ENCODE measurements at places on chromosomes 16 and 17.
A peak's percentile ranks its signal among the peaks of the same experiment; 100 is the strongest.

DNA sequence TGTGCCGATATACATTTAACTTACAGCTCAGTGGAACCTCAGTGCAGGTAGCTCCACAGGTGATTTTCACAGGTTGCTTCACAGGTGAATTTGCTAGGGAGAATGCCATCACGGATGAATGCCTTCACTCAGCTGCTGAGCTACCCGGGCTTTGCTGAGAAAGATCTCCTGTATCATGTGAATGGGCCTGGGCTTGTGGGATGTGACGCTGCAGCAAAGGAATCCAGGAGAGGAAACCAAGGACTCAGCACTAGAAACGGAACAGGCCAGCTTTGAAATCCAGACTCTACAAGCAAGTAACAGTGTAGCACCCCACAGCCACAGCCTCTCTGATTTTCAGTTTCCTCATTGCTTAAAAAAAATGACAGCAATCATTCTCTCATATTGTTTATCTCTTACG lies 271.4 kb upstream of the MAF start:
- DNase-seq: no peak

GRCh38 chr16:79369796-79370195 lies 230.7 kb downstream of the MAF start:
- DNase-seq: no peak

DNA sequence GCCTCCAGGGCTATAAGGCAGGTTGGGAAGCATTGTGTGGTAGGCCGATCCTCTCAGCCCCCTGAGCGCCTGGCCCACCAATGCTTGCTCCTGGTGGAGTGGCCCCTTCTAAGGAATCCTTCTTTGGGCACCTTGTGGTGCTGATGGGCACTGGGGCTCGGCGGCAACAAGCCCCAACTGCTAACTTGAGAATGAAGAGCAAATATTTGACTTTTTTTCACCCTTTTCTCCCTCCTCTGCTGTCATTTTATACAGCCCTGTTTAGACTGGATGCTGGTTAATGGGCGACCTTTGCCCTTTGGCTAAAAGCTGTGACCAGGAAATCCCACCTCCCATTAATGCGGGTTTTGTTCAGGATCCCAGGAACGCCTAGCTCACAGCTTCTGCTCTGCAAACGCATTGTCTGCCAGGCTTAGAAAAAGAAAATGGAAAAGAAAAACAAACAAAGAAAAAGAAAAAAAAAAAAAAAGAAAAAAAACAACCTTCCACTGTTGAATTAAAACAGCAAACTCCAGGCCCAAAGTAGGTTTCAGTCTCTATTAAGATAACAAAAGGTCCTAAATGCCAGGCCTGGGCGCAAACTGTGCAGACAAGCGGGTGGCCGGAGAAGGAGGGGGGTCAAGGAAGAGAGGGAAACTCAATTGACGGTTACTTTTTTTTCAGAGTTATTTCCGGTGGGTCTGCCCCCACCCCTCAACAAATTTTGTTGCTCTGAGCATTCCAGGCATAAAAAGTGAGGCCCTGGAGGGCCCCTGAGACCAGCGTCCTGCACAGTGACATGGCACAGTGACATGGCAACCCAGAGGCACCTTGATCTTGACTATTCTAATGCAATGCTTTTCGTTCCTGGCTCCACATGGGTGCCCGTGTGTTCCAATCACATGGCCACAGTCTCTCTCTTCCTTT lies 301.4 kb downstream of the MAF start:
- DNase-seq: no peak

- no peak for DNase-seq
These were observed 369.2 kb downstream of the CDH13 start for GRCh38 chr16:82995924-82996441.

- DNase-seq: no peak
These were observed 9.6 kb downstream of the EMC6 start for GRCh38 chr17:3678095-3678820.

DNA sequence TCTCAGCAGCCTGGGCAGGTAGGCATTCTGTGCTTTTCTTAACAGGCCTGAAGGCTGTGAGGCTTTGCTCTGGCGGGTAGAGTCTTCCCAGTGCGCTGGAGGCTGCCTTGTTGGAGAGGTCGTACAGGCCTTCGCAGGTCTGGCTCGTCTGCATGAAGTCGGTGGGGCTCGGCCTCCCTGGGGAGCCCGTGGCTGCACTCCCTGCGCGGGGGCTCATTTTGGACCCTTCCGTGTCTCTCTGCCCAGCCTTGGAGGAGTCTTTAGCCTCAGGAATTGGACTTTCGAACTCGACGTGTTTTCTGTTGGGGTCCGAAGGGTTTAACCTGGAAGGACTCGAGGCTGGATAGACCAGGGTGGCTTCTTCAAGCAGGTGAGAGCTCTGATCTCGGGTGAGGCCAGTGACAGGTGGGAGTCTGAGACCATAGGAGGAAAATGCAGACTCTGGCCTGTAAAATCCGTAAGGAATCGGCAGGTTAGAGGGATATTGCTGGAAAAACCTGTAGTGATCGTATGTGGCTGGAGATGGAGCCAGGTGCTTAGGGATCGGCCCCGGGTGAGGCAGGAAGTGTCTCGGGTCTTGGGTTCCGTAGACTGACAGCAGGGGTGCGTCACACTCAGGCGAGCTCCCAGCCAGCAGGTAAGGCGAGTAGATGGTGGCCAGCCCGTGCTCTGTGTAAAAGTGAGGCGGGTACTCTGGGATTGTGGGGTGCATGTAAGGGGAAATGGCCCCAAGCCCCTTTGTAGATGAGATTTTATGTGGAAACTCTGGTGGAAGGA lies 8.6 kb downstream of the ZNF750 start:
- DNase-seq: no peak

DNA sequence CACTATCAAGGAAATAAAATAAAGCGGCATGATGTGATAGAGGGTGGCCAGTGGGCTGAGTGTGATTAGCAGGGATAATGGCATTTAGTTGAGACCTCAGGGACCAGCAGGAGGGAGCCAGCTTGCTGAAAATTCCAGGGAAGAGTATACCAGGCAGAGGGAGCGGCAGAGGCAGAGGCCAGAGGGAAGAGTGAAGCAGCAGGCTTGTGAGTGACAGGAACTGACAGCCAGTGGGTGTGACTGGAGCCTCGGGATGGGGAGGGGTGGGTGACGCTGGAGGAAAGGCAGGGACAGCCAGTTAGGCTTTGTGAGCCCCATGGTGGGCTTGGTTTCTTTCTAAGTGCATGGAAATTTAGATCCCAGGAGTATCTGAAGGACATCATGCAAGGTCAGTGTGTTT lies 209.7 kb upstream of the CACNG3 start:
- no peak for DNase-seq

GRCh38 chr16:65229191-65229662 lies 107.4 kb upstream of the CDH11 start:
- DNase-seq: no peak

- peak; percentile 65 for DNase-seq
These were observed at the start of gene CAVIN1 for GRCh38 chr17:42422958-42423712. CAVIN1 (minus strand) TSS chr17:42423256; CDS start chr17:42423097, 159 bp downstream.

- DNase-seq: no peak
These were observed 13.8 kb downstream of the SMIM5 start for GRCh38 chr17:75647061-75647460.

DNA sequence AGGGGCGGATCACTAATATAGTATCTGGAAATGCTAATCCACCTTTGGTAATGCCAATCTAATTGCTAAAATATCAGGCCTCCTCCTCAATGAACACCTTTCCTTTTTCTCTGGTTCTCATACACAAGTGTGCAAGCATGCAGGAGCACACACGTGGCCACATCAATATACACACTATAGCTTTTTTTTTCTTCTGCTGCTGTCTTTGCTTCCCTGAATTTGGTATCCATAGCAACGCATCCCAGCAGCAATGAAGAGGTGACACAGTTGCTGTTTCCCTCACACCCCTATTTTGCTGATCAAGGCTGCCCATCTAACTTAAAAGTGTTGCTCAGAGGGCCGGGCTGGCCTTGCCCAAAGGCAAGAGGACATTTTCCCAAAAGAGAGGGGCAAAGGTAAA lies 15.4 kb downstream of the NOG start:
- no peak for DNase-seq

GRCh38 chr17:58394534-58395223 lies 22.7 kb downstream of the RNF43 start:
- DNase-seq: no peak

- DNase-seq: no peak
These were observed 13.9 kb upstream of the WNT3 start for GRCh38 chr17:46832331-46832821.

GRCh38 chr17:42843358-42843934 lies 934 bp upstream of the AOC2 start:
- DNase-seq: peak; percentile 80

DNA sequence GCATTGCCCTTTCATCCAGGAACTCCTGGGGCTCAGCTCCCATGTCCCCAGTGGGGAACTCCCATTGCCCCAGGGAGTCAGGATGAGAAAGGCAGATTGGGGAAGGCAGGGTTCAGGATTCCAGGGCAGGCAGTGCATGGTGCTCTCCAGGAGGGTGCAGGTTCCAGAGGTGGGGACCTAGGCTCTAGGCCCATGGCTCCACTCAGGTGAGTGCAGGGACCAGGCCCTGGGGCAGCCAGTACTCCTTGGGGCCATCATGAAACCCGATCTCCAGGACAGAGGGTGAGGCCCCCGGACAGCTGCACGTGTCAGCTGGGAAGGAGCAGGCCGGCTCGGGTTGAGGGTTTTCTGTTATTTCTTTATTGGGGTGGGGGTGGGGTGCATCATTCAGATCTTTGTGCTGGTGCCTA lies 1.3 kb upstream of the MTSS2 start:
- DNase-seq: no peak

DNA sequence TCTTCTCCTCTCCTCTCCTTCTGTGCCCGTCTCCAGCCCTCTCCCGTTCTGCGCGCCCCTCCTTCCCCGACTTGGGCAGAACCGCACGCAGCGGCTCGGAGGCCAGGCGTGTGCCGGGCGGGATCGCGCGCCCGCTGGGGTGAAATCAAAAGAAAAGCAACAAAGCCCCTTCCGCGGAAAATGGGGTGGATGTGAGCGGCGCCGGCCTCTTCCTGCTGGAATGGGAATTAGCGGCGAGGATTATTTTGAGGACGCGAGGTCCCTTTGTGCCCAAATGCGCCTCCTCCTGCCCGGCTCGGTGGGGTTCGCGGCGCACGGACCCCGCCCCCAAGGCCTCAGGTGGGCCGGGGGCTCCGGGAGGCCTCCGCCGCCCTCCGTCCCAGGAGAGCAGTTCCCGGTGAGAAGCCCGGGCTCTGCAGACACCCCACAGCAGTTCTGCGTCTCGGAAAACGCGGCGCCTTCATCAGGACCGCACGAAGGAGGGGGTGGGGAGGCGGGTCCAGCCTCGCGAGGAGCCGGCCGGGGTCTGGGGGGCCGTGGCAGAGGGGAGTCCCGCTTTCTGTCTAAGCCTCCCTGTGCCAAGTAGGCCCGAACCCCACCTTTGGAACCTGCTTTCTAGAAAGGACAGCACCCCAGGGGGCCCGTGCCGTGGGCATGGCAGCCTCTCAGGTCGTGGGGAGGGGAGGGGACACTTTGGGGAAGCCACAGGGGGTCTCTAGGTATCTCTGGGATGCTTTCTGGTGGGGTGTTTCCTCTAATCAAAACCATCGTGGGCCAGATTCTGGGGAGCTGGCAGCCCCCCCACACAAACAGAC lies 91.0 kb upstream of the CBX4 start:
- no peak for DNase-seq

DNA sequence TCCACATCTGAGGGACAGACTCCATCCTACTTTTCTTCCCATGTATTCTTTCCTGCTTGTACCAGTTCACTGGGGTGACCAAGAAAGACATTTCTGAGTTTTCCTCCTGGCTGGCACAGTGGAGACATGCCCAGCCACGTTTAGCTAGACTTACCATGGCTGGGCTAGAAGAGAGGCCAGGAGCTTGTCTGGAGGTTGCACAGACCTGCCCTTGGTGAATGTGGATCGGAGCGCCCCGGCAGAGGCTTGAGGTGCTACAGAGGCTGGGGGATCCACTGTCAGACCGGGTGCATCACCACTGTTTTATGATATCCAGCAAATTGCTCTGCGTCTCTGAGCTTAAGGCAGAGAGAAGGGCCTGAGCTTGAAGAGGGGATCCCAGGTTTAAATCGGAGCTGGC lies 3.5 kb downstream of the IL4R start:
- DNase-seq: no peak

DNA sequence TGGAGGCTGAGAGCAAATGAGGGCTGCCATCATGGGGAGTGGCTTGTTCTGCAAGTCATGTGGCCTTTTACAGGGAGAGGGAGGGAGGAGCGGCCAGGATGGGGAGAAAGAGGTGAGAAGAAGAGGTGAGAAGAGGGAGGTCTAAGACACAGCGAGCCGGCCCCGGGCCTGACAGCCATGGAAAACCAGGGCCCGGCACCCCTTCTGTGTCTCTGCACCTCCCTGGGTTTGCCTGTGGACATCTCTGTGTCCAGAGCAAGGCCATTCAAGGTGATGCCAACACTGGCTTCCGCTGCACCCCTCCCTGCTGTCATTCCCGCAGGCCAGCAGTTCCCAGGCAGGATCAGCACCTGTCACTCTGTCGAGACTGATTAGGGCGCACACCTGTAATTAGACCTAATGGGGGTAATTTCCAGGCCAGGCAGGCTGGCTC lies 75.6 kb downstream of the MGAT5B start:
- no peak for DNase-seq

DNA sequence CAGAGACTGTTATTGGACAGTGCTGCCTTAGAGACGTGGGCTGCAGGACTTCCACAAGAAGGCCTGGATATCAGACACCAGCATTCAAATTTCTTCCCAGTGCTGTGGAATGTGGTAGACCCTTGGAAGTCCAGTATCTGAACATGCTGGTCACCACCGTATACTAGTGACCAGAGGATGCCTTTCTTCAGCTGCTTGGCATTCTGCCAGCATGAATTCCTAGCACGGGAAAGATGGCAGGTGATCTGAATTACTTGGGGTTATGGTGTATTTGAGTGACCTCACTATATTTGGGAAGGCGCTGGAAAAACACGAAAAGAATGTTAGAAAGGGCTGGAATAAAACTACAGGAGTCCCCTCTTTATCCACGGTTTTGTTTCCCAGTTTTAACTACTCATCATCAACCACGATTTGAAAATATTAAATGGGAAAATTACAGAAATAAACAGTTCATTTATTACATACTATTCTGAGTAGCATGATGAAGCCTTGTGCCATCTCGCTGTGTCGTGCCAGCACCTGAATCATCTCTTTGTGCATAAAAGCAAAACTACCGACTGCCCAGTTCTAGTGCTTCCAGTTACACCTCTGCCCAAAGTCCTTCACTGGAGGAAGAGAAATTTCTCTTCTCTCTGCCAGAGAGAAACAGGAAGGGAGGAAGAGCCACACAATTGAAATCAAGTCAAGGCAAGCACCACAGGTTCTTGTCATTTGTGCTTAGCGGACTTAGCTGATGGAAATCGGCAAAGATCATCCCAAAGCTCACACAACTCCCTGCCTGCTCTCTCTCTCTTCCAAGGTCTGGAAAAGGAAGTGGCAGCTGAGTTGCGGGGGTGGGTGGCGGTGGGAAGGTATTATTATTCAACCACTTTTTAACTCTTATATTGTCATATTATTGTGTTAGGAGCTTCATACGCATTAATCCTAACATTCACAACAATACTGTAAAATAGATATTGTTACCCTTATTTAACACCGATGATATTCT lies 1.4 kb upstream of the CHST4 start:
- no peak for DNase-seq

GRCh38 chr16:87131061-87131995 lies 185.9 kb downstream of the C16orf95 start:
- DNase-seq: no peak

All from erythroblast (primary cell).